Suprapubic skin (tissue), 4 donors: ENCODE measurements at places on chromosomes 11 and 22. TPM values are rescaled to one million over a fixed set of nuclear protein-coding genes. Genes with fewer than 3 reads are reported as not detected.

CHKA gene
- 7.8 TPM for total RNA-seq

ALKBH8 gene
- total RNA-seq: 2.0 TPM

POU2AF3 gene
- 0.89 TPM for total RNA-seq

SCO2 gene
- 1.7 TPM for total RNA-seq

PAMR1 gene
- total RNA-seq: 13.7 TPM

KCNQ1OT1 gene
- 3.1 TPM for total RNA-seq

TMA7B gene
- total RNA-seq: not detected

ANO1 gene
- 87.7 TPM for total RNA-seq

GRCh38 chr11:103953797-103954486, 82.5 kb upstream of the DDI1 start:
- H3K27ac ChIP-seq: no peak overlapping the region
- no peaks in the 10 kb centered on the region for H3K36me3 ChIP-seq
- no peak overlapping the region for H3K4me3 ChIP-seq
- no peaks in the 10 kb centered on the region for H3K4me1 ChIP-seq
- no peak for DNase-seq

- H3K36me3 ChIP-seq: no peaks in the 10 kb centered on the region
- peaks cover 4% of the 10 kb centered on the region for H3K4me1 ChIP-seq
- no peak overlapping the region for H3K4me3 ChIP-seq
- H3K27ac ChIP-seq: no peak overlapping the region
- no peak for DNase-seq
Observed at GRCh38 chr22:44340271-44341239, 27.8 kb upstream of the SHISAL1 start.

DNA sequence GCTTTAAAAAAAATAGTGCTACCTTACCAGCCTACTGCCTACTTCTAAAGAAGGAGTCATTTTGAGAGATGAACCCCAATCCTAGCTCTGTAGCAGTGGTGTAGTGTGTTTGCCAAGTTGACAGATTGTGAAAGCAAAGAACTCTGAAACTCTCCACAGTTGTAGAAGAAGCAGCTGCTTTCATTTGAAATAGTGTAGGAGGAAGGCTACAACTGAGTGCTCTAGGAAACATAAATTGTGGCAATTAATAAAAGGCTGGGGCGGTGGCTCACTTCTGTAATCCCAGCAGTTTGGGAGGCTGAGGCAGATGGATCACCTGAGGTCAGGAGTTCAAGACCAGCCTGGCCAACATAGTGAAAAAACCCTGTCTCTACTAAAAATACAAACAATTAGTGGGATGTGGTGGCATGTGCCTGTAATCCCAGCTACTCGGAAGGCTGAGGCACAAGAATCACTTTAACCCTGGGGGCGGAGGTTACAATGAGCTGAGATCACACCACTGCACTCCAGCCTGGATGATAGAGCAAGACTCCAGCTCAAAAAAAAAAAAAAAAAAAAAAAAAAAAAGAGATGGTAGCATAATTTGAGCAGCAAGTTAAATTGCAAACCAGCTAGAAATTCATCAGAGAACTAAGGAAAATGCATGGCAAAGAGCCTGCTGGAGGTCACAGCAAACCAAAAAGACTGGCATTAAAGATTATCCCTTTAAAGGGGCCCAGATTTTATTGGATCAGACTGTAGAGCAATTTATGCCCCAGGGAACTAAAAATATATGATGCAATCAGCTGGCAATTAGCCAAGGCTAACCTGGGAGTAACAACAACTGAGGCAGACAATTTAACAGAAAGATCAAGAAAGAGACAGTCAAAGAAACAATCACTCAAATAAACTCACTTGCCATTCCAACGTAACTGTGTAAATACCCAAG, 112.6 kb downstream of the LUZP2 start:
- H3K36me3 ChIP-seq: no peaks in the 10 kb centered on the region
- H3K4me3 ChIP-seq: no peak overlapping the region
- no peak overlapping the region for H3K27ac ChIP-seq
- no peaks in the 10 kb centered on the region for H3K4me1 ChIP-seq
- no peak for DNase-seq

DNA sequence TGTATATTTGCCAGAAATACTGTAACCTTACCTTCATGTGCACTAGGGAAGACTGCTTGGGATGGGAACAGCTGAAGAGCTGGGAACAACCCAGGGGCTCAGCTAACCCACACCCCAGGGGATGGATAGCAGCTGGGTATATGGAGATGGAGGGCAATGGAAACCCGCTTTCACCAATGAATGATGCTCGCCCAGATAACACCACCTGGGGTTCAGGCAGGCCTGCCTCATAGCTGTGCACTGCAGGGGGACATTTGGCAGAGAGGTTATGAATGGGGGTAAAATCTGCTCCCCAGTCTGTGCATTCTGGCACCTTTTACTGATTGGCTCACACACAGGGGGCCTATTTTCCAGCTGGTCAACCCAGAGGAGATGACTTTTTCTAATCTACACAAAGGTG, 170.7 kb downstream of the CHST1 start:
- H3K27ac ChIP-seq: no peak overlapping the region
- H3K4me3 ChIP-seq: no peak overlapping the region
- DNase-seq: no peak
- peaks cover 16% of the 10 kb centered on the region for H3K27me3 ChIP-seq
- H3K36me3 ChIP-seq: no peaks in the 10 kb centered on the region
- H3K4me1 ChIP-seq: no peaks in the 10 kb centered on the region

GRCh38 chr11:31480930-31481329, 28.5 kb downstream of the IMMP1L start:
- DNase-seq: no peak
- no peaks in the 10 kb centered on the region for H3K36me3 ChIP-seq
- no peaks in the 10 kb centered on the region for H3K4me1 ChIP-seq

DNA sequence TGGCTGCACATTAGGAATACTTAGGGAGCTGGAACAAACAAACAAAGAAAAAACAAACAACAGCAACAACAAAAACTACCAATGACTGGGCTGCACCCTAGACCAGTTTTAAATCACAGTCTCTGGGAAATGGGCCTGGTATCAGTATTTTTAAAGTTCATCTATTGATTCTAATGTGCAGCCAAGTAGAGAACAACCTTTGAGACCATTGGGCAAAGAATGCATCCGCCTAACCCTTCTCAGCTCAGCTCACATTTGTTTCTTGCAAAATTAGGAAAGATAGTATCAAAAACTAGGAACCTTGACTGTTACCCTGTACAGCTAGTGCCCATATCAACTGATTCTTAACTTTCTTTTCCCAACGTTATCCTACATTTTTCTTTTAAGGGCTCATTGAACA, 5.2 kb downstream of the SYT9 start:
- peaks cover 10% of the 10 kb centered on the region for H3K4me1 ChIP-seq
- peaks cover 23% of the 10 kb centered on the region for H3K27me3 ChIP-seq
- no peak overlapping the region for H3K4me3 ChIP-seq
- no peak for DNase-seq
- H3K36me3 ChIP-seq: no peaks in the 10 kb centered on the region

GRCh38 chr11:17529844-17530185, 14.4 kb downstream of the USH1C start:
- no peak overlapping the region for H3K4me3 ChIP-seq
- no peaks in the 10 kb centered on the region for H3K4me1 ChIP-seq
- H3K36me3 ChIP-seq: no peaks in the 10 kb centered on the region
- H3K27me3 ChIP-seq: peaks cover 24% of the 10 kb centered on the region

DNA sequence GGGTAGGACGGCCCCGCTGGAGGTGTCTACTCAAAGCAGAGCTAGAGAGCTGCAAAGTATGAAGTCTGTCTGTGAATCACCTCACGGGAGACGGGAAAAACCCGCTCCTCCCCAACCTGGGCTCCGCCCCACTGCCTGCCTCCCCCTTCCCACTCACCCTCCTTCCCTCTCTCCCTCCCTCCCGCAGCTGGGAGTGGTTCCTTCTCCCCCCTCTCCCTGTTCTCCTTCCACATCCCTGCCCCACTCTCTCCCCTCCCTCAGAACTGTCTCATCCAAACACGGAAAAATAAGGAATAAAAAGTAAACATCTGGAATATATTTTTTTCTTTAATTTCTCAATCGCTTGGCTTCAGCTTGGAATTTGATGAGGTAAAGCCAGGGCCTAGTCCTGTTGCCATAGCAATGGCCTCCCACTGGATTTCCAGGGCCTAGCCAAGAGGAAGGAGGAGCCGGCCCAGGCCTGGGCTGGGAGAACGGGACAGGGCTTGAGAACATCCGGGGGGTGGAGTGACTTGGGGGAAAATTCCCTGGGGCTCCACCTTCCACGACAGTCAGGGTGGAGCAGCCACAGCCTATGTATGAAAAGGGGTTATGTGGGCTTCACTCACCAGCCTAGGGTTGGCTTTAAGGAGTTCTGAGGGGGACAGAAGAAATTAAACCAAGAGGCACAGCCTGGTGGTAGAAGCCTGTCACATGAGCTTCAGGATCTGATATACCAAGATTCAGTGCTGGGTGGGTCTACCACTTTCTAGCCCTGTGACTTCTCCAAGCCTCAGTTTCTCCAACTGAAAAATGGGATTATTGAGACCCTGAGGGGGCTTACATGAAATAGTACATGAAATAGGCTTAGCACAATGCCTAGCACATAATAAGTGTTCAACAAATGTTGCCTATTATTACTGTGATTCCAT, 2.2 kb downstream of the TNKS1BP1 start:
- peaks cover 79% of the 10 kb centered on the region for H3K4me1 ChIP-seq
- DNase-seq: peak; percentile 97
- peak overlapping the region; percentile 95 for H3K4me3 ChIP-seq
- H3K36me3 ChIP-seq: peaks cover 34% of the 10 kb centered on the region

- H3K36me3 ChIP-seq: no peaks in the 10 kb centered on the region
- no peak overlapping the region for H3K27ac ChIP-seq
- H3K4me1 ChIP-seq: peaks cover 19% of the 10 kb centered on the region
- H3K4me3 ChIP-seq: no peak overlapping the region
- DNase-seq: peak; percentile 64
Observed at GRCh38 chr11:3614742-3615171, 27.0 kb downstream of the ART5 start.

DNA sequence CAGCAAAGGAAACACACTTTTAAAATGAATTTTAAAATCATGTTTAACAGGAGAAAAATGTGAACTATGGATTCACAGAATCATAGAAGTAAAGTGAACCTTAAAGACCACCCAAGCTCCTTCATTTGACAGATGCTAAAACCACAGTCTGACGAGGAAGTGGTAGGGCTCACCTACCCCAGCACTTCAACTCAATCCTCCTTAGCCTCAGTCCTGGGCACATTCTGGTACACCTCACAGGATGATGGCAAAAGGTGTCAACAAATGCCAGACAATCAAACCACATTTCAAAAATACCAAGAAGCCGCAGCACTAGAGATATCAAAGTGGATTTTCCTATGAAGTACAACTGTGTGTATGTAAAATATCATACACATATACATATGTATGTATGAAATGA, 43.1 kb downstream of the PITPNB start:
- H3K27me3 ChIP-seq: no peaks in the 10 kb centered on the region
- no peak overlapping the region for H3K27ac ChIP-seq
- DNase-seq: no peak
- no peak overlapping the region for H3K4me3 ChIP-seq
- H3K4me1 ChIP-seq: peaks cover 30% of the 10 kb centered on the region
- H3K36me3 ChIP-seq: peaks cover 28% of the 10 kb centered on the region

GRCh38 chr11:26702406-26702805, 19.5 kb downstream of the SLC5A12 start:
- H3K27me3 ChIP-seq: no peaks in the 10 kb centered on the region
- H3K36me3 ChIP-seq: no peaks in the 10 kb centered on the region
- no peak for DNase-seq
- no peak overlapping the region for H3K4me3 ChIP-seq
- H3K4me1 ChIP-seq: no peaks in the 10 kb centered on the region

DNA sequence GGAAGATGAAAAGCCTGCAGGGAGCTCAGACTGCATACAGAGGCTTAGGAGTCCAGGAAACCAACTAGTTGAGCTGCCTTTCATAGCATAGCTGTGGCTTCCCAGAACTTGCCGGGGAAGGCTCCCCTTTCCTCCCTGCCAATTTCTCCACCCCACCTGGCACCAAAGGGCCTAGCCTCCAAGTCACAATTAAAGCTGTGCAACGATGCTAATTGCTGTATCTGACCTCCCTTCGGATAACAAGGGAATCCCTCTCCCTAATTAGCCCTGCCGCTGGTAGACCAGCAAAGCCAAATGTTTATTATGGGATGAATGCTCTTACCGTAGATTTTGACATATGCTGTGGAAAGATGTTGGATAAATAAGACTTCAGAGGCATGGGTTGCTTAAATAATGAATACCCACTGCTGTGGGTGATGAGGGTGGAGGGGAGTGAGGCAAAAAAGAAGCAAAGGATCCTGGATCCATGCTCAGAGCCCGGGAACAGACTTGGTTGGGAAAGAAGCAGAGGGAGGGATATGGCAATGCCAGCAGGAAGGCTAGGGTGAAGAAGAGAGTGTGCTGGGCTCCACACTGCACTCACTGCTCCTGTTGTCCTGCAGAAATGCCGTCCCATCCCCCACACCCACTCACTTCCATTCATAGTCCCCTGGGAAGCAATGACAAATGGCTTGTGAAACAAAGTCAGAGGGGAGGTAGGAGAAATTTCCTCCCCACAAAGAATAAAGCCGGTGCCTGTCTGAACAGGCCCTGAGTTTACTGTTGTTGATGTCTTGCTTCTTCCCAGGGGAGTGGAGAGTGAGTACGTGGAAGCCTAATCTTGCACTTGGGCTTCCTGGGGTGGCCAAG, 608.1 kb upstream of the CADM1 start:
- H3K4me1 ChIP-seq: peaks cover 4% of the 10 kb centered on the region
- no peak for DNase-seq
- no peaks in the 10 kb centered on the region for H3K36me3 ChIP-seq
- no peaks in the 10 kb centered on the region for H3K27me3 ChIP-seq

GRCh38 chr11:57276971-57277675, 40.1 kb upstream of the APLNR start:
- H3K4me1 ChIP-seq: peaks cover 28% of the 10 kb centered on the region
- H3K4me3 ChIP-seq: no peak overlapping the region
- DNase-seq: no peak

- DNase-seq: no peak
- H3K27ac ChIP-seq: no peak overlapping the region
- no peak overlapping the region for H3K4me3 ChIP-seq
- no peaks in the 10 kb centered on the region for H3K27me3 ChIP-seq
Observed at GRCh38 chr22:33874206-33874605, 46.1 kb downstream of the LARGE1 start.

DNA sequence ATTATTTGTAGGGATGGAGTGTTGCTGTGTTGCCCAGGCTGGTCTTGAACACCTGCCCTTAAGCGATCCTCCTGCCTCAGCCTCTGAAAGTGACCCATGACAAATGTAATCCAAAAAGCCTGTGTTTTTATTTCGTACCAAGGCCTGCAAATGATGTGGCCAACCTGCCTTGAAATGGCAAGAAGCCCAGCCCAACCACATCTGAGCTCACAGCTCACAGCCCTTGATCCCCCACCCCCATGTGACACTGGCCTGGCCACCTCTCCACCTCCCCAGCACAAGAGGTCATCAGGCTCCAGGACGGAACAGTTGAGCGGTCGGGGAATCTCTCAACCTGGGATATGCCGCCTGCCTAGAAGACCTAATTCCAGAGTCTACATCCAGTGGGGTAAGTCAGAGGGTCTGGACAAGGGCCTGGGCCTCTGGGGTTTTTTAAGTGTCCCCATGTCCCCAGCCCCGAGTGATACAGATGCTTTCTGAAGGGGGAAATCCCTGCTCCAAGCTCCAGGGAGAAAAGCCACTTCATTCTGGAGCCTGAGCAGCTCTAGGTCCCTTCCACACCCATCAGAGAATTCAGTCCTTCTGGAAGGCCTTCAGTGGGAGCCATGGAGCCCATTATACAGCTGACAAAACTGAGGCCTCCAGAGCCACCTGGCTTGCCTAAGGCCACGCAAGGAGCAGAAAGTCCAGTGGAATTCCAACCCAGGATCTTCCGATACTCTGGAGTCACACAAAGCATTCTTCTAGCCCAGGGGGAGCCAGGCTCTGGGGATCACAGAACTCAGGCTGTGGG, 70.7 kb downstream of the MN1 start:
- peaks cover 21% of the 10 kb centered on the region for H3K4me1 ChIP-seq
- no peak overlapping the region for H3K27ac ChIP-seq
- H3K36me3 ChIP-seq: no peaks in the 10 kb centered on the region
- H3K27me3 ChIP-seq: no peaks in the 10 kb centered on the region
